DMS79 (cell line): ENCODE measurements at places on chromosomes 5 and 9.

GRCh38 chr5:50744776-50745175 lies 78.3 kb downstream of the PARP8 start:
- DNase-seq, result no peak

GRCh38 chr5:81393783-81394718 lies at the start of gene ACOT12:
TSS of gene ACOT12 (minus strand) at chr5:81394134. CDS start at chr5:81394114, 20 bp downstream.
- DNase-seq, result no peak

DNA sequence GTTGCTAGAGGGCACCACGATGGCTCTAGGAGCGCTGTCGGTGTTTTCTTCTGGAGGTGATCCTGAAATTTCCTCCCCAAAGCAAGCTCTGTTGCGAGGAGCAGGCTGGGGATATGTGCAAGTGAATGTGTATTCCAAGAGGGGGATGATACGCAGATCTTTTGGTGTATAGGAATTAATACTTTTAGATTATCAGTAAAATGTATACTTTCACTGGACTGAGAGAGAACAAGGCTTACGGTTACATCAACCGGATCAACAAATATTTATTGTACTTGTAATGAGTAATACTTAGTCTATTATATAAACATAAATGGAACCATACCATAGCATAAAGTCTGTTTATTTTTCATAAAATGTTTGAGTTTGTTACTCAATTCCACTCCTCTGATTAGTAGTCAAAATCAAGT lies 632 bp upstream of the PRKAA1 start:
- no peak for DNase-seq

DNA sequence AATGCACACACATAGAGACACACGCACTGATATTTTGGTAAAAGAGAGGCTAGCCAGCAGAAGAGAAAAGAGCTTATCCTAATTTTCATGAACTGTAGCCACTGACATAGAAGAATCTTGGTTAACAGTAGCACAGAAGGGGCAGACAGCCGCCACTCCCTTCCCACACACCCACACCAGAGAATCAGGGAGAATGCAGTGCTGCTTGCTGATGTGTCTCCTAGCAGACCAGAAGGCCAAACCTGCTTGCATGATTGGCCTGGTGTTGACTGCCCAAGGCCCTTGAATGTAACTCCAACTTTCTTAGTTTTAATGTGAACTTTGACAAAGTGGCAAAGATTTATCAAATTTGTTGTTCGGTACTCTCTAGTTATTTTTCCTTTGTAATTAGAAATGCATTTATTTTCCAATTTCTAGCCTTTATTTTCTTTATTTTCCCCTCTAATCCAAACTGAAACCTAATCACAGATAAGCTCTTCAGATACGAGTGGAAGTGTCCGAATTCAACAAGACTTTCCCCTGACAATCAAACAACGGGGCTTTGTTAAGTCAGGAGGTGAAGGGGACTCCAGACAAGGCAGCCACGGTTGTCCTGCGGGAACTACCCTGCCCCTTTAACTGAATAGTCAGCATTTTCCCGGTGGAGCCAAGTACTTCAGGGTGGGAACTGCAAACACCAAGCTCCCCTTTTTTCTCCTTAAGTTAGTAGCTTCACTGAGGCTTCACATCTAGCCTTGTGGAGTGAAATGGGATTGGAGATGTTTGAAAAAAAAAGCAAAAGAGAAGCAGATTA lies 81.9 kb upstream of the CTSL start:
- DNase-seq, result no peak

DNA sequence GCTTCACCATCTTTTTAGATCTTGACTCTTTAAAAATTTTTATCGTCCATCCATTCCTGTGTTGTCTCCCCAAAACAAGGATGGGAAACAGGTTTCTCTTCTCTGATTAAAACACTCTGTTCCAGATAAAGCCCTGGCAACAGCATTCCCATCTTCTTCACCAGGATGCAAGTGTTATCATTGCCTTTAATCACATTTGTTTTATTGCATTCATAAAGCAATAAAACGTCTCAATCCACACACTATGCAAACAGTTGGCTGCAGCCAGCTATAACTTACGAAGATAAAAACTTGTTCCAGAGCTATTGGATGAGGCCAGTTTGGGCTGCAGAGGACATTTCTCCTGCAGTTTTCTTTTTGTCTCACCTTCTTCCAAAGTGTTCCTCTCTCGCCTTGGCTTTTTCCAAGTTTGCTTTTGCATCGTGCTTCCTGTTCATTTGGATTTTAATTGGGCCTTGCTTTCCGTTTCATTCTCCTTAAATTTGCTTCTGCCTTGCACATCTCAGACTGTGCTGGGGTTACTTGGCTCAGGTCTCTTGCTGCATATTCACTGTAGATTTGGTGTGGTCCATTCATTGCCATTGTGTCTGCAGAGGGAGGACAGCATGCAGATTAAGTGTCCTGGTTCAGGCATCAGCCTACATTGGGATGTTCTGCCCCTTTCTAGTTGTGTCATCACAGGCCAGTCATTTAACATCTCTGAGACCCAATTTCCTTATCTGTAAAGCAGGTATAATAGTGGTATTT lies 136.5 kb upstream of the LIFR start:
- no peak for DNase-seq

DNA sequence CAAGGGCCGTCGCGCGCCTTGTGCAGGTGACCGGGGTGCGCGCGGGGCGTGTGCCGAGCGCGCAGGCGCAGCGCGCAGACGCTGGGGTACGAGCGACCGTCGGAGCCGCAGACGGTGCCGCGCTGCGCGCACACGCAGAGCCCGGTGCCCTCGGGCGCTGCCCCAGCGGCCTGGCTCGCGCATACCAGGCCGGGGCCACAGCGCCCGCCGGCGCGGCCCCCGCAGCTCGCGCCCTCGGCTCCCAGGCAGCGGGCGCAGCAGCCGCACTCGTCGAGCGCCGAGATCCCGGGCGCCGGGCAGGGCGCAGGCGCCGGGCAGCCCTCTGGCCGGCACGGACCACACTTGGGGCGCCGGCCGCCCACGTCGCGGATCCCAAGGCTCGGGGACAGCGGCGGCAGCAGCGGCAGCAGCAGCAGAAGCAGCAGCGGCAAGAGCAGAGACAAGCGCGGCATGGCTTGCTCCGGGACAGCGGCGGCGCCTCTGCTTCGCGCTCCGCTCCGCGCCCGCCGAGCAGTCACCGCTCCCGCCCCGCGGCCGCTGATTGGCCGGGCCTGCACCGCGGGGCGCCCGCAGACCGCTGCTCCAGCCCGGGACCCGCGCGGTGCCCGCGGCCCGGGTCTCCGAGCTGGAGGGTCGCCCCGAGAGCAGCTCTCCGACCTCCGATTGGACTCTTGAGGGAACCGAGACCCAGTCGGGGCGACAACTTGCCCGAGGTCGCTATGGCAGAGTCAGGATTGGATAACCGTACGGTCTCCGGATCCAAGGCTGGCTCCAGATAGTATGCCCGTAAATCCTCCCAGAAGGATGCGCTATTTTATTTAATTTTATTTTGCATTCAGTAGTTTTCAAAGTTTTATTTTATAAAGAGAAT lies at the start of gene IGFBPL1:
TSS of gene IGFBPL1 (minus strand) at position 482 of the 871 bp plus-strand sequence. CDS start at position 452, 30 bp downstream.
- DNase-seq, result peak; percentile 47

DNA sequence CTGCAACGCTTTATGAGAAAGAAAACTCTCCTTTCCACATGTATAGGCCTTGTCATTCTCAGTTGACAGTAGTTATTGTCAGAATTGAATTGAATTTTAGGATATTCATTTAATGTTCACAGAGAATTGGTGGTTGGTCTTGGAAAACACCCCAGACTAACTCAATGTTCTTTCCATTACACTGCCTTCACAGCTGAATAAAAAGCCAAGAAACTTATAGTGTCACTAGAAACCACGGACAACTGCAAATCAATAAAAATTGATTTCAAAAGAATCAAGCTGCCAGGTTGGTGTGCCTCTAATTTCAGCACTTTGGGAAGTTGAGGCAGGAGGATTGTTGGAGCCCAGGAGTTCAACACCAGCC lies 38.9 kb upstream of the IQGAP2 start:
- DNase-seq, result no peak

DNA sequence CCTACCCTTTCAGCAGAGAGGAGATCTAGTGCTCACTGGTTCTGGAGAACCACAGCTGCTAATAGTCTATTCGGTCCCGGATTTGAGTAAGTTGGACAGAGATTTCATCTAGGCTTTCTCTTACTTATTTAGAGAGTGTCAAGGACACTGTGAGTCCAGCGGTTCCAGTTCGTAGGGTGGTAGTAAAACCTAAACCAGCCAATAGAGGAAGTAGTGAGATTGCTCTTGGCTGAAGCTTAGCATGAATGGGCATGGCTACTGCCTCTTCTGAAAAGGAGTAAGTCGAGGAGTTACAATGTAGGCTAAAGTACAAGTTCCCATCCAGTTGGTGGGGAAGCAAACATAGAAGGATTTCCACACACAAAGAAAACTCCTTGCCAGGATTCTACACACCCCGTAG lies 109.6 kb upstream of the MOCS2 start:
- DNase-seq, result no peak

- no peak for DNase-seq
These were observed 32.3 kb downstream of the TNFAIP8 start for GRCh38 chr5:119387945-119388618.

DNA sequence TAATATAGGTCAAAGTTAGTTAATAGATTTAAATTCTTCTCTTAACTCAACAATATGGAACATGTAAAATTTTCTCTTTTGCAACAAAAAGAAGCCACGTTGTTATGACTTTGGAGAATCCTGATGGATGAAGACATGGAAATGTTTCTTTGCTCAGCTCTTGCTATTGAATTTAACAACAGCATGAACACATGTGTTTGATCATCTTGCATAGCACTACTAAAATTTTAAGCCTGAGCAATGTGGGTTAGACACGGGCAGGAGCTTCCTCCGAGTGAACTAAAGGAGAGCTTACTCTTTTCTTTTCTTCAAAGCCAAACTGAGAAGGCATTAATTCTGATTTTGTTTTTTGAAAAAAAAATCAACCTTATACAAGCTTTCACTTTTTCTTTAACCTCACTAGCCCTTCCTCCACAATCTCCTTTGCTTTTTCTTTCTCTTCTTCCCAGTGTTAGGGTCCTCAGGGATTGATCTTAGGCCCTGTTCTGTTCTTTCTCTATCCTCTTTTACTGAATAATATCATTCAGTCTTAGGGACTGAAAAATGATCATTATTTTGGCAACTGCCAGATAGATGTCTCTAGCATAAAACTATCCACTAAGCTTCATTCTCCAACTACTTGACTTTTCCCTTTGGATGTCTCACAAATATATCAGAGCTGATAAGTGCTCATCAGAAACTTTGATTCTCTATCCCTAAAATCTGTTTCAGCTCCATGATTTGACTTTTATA lies 36.9 kb downstream of the ADAMTS19 start:
- DNase-seq, result no peak

DNA sequence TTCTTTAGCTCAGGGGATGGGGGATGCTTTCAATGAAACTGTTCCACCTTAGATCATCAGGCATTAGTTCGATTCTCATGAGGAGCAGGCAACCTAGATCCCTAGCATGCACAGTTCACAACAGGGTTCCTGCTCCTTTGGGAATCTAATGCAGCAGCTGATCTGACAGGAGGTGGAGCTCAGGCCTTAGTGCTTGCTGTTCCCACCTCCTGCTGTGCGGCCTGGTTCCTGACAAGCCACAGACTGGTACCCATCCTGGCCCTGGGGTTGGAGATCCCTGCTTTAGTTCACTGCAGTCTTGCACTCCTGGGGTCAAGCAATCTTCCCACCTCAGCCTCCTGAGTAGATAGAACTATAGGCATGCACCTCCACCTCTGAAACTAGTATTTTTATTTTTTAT lies 1369.8 kb upstream of the NUDT12 start:
- DNase-seq, result no peak

GRCh38 chr5:148639081-148639480 lies 15.2 kb downstream of the HTR4 start:
- DNase-seq, result no peak

- DNase-seq, result no peak
These were observed 5.8 kb upstream of the OR13C2 start for GRCh38 chr9:104611213-104611612.

- DNase-seq, result no peak
These were observed 512.2 kb upstream of the ZNF608 start for GRCh38 chr5:125258615-125259014.

DNA sequence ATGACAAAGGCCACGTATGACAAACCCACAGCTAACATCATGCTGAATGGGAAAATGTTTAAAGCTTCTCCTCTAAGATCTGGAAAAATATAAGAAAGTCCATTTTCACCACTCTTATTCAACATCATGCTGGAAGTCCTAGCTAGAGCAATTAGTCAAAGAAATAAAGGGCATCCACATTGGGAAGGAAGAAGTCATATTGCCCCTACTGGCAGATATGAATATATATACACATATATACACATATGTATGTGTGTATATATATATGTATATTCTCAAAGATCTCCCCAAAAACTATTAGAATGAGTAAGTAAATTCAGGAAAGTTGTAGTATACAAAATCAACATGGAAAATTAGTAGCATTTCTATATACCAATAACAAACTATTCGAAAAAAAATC lies 17.1 kb downstream of the APBA1 start:
- DNase-seq, result no peak

GRCh38 chr9:122263699-122264349 lies 816 bp downstream of the RBM18 start:
- peak; percentile 8 for DNase-seq

DNA sequence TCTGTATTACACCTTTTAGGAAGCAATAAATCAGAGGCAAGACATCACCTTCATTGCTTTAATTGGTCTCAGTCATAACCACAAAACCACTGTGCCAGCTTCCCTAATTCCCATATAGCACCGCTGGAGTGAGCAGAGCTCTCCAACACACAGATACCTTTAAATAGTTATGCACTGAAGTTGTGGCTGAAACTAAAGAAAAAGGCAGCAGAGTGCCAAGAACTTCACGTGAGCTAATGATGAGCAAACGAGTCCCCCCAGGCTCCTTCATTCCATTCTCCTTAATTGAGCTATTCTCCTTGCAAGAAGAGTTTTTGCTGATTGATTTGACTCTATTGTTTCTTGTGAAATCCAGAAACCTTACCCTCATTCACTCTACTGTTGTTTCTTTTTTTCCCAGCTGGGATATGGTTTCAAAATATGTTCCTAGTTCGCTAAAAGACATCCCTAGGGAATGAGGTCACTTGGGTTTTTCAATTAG lies 501.5 kb downstream of the SPATA31D1 start:
- DNase-seq, result no peak

DNA sequence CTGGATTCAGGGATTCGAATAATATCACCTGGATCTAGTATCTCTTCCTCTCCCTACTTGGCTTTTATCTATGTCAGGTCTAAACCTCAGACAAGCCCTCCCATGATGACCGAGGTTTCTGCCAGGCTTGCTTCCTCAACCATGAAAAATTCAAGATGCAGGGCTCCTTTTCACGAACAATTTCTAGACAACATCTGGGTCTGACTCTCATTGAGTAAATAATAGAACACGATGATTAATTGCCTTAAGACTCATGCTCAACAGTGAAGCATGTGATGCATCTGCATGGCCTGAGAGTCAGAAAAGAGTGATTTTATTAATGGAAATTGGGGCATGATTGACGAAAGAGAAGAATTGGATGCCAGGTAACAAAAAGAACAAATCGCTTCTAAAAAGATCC lies 277.2 kb upstream of the ZNF608 start:
- DNase-seq, result no peak
